ENCODE measurements at places on chromosomes 5 and 9. TPM values are rescaled to one million over a fixed set of nuclear protein-coding genes. Genes with fewer than 3 reads are reported as not detected.

Gene LOX
- total RNA-seq, result 0.25 TPM

- no peak for DNase-seq
- H3K27ac ChIP-seq, result no peak overlapping the region
- H3K36me3 ChIP-seq, result no peaks in the 10 kb centered on the region
- H3K4me3 ChIP-seq, result no peak overlapping the region
Observed at GRCh38 chr9:37566716-37567115, 9.5 kb downstream of the FBXO10 start.

DNA sequence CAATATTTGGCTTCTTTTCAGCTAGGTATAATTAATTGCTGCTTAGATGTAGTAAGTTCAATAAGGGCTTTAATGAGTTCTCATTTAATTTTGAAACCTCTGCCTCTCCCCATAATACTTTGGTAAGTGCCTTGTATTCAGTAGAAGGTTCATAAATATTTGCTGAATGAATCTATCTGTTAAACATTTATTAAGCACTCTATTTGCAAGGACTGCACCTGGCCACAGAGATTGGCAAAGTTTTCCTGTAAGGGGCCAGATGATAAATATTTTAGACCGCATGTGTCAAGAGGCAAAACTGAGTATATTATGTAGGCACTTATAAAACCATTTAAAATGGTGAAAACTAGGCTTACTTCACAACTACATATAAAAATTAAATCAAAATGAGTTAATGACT is 19.0 kb upstream of the GNA14 start:
- no peak for DNase-seq
- H3K36me3 ChIP-seq, result no peaks in the 10 kb centered on the region
- H3K4me3 ChIP-seq, result no peak overlapping the region
- no peak overlapping the region for H3K27ac ChIP-seq
- peaks cover 6% of the 10 kb centered on the region for H3K27me3 ChIP-seq

DNA sequence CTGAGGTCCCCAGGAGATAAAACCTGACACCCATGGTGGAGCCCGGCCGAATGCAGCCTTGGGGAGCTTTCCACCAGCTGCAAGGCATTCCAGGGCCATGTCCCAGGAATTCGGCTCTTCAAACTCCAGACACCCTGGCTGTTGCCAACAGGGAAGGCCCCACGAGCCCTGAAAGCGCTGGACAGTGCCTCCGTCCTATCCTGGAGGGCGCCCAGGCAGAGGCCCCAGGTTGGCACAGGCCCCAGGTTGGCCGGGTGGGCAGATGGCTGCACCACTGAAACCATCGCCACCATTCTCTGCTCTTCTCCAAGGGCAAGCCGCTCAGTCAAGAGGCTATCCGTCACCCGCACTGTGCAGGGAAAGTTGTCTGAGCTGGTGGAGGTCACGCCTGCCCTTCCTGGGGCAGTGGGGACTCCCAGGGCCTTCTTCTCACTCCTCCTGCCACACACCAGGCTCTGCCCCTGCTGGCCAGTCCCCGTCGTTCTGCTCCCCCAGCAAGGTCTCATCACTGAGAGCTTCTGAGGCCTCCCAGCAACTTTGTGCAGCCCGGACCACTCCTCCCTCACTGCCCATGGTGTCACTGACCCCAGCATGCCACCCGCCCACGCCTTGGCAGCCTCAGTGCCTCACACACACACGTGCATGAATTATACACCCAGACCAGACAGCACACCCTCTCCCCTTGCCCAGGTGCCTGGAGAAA is 21.2 kb downstream of the SLC6A3 start:
- H3K4me3 ChIP-seq, result no peak overlapping the region
- DNase-seq, result no peak
- H3K27ac ChIP-seq, result no peak overlapping the region
- no peaks in the 10 kb centered on the region for H3K4me1 ChIP-seq
- no peaks in the 10 kb centered on the region for H3K36me3 ChIP-seq
- H3K27me3 ChIP-seq, result peaks cover 1% of the 10 kb centered on the region

GRCh38 chr9:69279733-69280132 is 45.3 kb upstream of the ENTREP1 start:
- no peaks in the 10 kb centered on the region for H3K4me1 ChIP-seq
- no peak overlapping the region for H3K27ac ChIP-seq
- no peaks in the 10 kb centered on the region for H3K36me3 ChIP-seq
- DNase-seq, result no peak

Gene ATP10B
- not detected for total RNA-seq

DNA sequence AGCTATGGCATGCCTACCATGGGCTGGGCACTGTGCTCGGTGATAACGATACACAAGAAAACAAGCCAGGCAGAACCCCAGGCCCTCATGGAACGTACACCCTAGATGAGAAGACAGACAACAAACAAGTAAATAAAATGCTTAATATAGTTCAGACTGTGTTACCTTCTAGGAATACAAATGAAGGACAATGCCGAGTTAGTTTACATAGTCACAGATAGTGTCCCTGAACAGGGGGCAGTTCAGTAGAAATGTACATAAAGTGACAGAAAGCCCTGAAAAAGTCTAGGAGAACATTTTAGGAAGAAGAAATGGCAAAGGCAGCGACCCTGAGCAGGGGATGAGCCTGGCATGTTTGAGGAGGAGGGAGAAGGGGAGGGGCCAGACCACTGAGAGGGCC is 21.7 kb downstream of the SLC22A5 start:
- peaks cover 16% of the 10 kb centered on the region for H3K36me3 ChIP-seq
- H3K4me3 ChIP-seq, result no peak overlapping the region
- H3K4me1 ChIP-seq, result peaks cover 11% of the 10 kb centered on the region
- DNase-seq, result no peak
- H3K27me3 ChIP-seq, result no peaks in the 10 kb centered on the region

- H3K4me1 ChIP-seq, result peaks cover 16% of the 10 kb centered on the region
- H3K27ac ChIP-seq, result no peak overlapping the region
- no peaks in the 10 kb centered on the region for H3K36me3 ChIP-seq
- H3K4me3 ChIP-seq, result no peak overlapping the region
Observed at GRCh38 chr5:115179030-115179393, 9.3 kb upstream of the TRIM36 start.

- H3K36me3 ChIP-seq, result peaks cover 2% of the 10 kb centered on the region
- H3K4me3 ChIP-seq, result no peak overlapping the region
- H3K27ac ChIP-seq, result no peak overlapping the region
- H3K27me3 ChIP-seq, result no peaks in the 10 kb centered on the region
- no peaks in the 10 kb centered on the region for H3K4me1 ChIP-seq
Observed at GRCh38 chr9:94768766-94769165, 42.3 kb downstream of the AOPEP start.

DNA sequence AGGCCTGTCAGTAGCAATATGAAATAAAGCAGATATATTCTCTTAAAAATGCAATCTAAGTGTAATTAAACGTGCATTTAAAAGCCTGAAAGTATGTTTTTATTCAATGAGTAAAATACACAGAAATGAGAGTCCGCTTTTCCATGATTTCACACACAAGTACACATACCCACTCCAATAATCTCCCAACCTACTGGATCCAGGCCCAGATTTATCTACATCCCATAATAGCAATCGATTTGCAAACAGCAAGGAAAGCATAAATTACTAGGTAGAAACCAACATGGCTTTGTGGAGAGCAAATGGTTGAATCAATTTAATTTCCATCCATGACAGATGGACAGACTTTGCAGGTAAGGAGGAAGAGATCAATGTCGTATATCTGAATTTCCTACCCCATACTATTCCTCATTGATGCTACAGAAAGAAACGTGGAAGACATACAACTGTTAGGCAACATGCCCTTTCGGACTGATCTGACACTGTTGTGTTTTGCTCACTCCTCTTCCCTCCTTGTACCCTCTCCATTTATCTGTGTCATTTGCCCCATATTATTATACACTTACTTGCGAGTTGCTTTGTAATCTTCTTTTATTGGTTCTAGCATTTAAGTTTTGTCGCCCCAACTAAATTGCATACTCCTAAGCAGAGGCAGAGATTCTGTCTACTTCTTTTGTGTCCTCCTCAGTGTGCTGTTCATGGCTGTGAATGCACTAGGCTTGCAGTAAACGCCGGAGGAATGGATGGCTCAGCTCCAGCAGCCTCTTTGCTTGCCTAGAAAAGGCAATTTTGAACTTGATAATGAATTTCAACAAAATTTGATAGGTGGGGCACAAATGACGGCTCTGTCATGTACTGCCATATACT is 133.6 kb downstream of the NFIB start:
- H3K27ac ChIP-seq, result no peak overlapping the region
- no peaks in the 10 kb centered on the region for H3K4me1 ChIP-seq
- no peaks in the 10 kb centered on the region for H3K27me3 ChIP-seq
- H3K36me3 ChIP-seq, result no peaks in the 10 kb centered on the region
- DNase-seq, result no peak

Gene SEMA5A
- total RNA-seq, result 2.8 TPM

DNA sequence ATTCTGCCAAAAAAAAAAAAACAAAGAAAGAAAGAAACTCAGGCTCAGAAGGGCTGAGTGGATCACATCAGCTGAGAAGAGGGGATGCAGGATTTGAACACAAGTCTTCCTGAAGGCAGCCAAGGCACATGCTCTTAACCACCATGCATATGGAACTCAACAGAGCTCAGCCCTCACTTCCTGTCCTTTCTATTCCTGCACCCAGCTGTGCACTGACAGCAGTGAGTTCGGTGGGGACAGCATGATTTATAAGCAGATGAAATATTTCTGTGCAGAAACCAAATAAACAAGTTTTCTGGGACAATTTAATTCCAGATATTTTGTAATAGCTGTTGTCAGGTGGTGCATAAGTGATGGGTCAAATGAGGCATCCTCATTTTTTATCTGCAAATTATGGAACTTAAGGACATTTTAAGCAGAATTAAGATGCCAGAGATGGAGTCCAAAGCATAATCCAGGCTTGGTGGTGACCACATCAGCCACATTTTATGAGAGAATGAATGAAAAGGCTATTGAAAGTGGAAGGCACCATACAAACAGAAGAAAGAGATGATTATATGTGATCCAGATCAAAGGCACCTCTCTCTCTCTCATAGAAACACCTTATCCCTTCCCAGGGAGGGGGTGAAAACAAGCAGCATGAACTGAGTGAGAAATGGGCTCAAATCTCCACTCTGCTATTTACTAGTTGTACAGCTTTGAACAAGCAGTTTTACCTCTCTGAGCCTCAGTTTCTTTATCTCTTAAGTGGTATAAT is 303.6 kb upstream of the MSX2 start:
- no peak overlapping the region for H3K27ac ChIP-seq
- H3K36me3 ChIP-seq, result no peaks in the 10 kb centered on the region
- DNase-seq, result no peak
- no peak overlapping the region for H3K4me3 ChIP-seq
- H3K27me3 ChIP-seq, result no peaks in the 10 kb centered on the region
- H3K4me1 ChIP-seq, result no peaks in the 10 kb centered on the region

Gene LCN15
- not detected for total RNA-seq

GRCh38 chr9:110337727-110338126 is at the start of gene TXNDC8:
TXNDC8 (minus strand) TSS chr9:110337863.
- H3K4me1 ChIP-seq, result no peaks in the 10 kb centered on the region
- no peaks in the 10 kb centered on the region for H3K27me3 ChIP-seq
- H3K36me3 ChIP-seq, result no peaks in the 10 kb centered on the region
- no peak for DNase-seq
- no peak within 1 kb of the TSS for H3K27ac ChIP-seq
- H3K4me3 ChIP-seq, result no peak within 1 kb of the TSS

Gene N4BP3
- 2.5 TPM for total RNA-seq

GRCh38 chr5:40585537-40586267 is 94.0 kb upstream of the PTGER4 start:
- DNase-seq, result no peak
- no peak overlapping the region for H3K27ac ChIP-seq

GRCh38 chr5:15290953-15291352 is 209.0 kb upstream of the FBXL7 start:
- H3K27ac ChIP-seq, result no peak overlapping the region
- no peak for DNase-seq
- H3K4me1 ChIP-seq, result no peaks in the 10 kb centered on the region
- no peaks in the 10 kb centered on the region for H3K36me3 ChIP-seq
- H3K27me3 ChIP-seq, result no peaks in the 10 kb centered on the region

- H3K4me3 ChIP-seq, result no peak overlapping the region
- no peaks in the 10 kb centered on the region for H3K27me3 ChIP-seq
- DNase-seq, result no peak
Observed at GRCh38 chr5:163622799-163623198, 117.4 kb downstream of the MAT2B start.

- H3K27ac ChIP-seq, result no peak overlapping the region
- no peak overlapping the region for H3K4me3 ChIP-seq
- H3K36me3 ChIP-seq, result no peaks in the 10 kb centered on the region
- no peak for DNase-seq
- H3K4me1 ChIP-seq, result no peaks in the 10 kb centered on the region
- H3K27me3 ChIP-seq, result peaks cover 43% of the 10 kb centered on the region
Observed at GRCh38 chr9:109870365-109870764, 90.4 kb downstream of the PALM2AKAP2 start.

- no peaks in the 10 kb centered on the region for H3K4me1 ChIP-seq
- H3K27ac ChIP-seq, result no peak overlapping the region
- H3K4me3 ChIP-seq, result no peak overlapping the region
- no peak for DNase-seq
- no peaks in the 10 kb centered on the region for H3K36me3 ChIP-seq
- H3K27me3 ChIP-seq, result no peaks in the 10 kb centered on the region
Observed at GRCh38 chr5:109416882-109417281, 7.1 kb upstream of the PJA2 start.

DNA sequence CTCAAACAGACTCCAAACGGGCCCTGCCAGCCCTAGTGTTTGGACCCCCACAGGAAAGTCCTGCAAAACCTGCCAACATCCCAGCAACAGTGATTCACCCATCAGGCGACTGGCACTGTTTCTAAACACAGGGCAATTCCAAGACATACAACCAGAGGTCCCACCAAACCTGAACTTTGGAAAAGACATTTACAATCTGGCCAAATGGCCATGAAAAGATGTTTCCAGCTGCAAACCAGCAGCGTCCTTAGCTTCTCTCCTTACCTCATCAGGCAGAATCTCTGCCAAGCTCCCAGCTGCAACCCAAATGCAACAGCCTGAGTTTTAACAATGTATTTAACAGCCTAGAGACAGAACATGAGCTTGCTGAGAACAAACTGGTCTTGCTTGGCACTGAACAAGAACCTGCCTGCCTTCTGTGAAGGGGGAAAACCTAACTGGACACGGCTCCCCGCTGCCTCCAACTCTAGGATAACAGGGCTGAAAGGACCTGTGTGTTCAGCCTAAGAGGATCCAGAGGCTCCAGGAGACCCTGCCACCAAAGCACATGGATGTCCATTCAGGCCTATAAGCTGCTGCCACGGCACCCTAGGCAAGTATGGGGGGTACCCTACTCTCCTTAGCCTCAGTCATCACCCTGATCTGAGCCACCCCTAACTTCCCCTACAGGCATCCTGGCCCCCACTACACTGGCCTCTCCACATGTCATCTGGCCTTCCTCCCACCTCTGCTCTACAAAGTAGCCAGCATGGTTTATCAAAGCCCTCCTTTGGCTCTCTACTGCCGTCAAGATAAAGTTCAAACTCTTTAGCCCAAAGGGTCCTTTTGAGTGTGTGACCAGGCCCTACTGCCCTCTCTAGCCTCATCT is 5.6 kb downstream of the P4HA2 start:
- no peak overlapping the region for H3K4me3 ChIP-seq
- DNase-seq, result no peak
- no peak overlapping the region for H3K27ac ChIP-seq
- H3K4me1 ChIP-seq, result no peaks in the 10 kb centered on the region
- H3K27me3 ChIP-seq, result peaks cover 4% of the 10 kb centered on the region

GRCh38 chr5:55360190-55360589 is 52.4 kb downstream of the MTREX start:
- no peak overlapping the region for H3K4me3 ChIP-seq
- no peak for DNase-seq
- peaks cover 48% of the 10 kb centered on the region for H3K36me3 ChIP-seq
- H3K27me3 ChIP-seq, result no peaks in the 10 kb centered on the region
- no peaks in the 10 kb centered on the region for H3K4me1 ChIP-seq

Measured in CD4-positive, CD25-positive, alpha-beta regulatory T cell (primary cell).